ENCODE measurements at places on chromosomes 11 and 22.

DNA sequence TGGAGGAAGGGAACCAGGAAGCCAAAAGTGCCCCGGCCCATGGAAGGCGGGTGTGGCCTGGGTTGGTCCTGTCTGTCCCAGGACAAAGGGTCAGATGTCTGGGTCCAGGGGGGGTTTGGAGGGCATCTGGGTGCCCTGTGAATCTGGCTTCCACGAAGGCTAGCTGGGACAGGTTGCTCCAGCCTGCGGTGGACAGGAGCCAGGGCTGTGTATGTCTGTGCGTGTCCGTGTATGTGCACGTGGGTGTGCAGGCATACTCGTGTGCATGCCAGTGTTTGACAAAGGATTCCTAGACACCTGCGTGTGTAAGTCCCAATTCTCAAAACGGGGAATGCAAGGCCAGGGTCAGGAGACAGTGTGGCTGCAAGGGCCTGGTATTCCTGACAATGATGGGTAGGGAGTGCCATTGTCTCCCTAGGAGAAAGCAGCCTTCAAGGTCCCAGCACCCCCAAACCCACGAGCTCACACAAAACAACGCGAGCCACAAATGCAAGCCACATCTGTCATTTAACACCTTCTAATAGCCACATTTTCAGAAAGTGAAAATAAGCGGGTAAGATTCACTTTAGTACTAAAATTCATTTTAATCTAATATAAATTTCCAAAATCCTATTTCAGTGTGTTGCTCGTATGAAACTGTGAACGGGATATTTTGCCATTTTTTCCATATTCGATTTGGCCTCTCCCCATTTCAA, 78.4 kb upstream of the WNT7B start:
- peak; percentile 47 for DNase-seq

GRCh38 chr11:111395081-111395480, 16.0 kb upstream of the POU2AF1 start:
- no peak for DNase-seq

GRCh38 chr11:15969701-15970329, 386.5 kb downstream of the SOX6 start:
- no peak for DNase-seq

DNA sequence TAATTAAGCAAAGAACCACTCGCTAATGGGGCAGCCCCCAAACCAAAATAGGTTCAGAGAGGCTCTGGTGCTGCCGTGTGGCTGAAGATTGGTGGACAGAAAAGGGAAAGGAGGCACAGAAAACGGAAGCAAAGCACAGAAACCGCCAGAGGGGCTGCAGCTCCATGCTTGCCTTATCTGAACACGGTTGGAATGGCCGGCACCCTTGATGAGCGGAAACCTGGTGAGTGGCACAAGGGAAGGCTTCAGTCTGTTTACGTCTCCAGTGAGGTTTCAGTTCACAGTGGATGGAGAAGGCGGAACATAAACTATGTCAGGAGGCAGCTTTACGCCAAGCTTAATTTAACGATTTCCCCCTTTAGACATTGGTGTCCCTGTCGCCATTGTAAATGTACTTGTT, 5.2 kb upstream of the PRR33 start:
- no peak for DNase-seq

DNA sequence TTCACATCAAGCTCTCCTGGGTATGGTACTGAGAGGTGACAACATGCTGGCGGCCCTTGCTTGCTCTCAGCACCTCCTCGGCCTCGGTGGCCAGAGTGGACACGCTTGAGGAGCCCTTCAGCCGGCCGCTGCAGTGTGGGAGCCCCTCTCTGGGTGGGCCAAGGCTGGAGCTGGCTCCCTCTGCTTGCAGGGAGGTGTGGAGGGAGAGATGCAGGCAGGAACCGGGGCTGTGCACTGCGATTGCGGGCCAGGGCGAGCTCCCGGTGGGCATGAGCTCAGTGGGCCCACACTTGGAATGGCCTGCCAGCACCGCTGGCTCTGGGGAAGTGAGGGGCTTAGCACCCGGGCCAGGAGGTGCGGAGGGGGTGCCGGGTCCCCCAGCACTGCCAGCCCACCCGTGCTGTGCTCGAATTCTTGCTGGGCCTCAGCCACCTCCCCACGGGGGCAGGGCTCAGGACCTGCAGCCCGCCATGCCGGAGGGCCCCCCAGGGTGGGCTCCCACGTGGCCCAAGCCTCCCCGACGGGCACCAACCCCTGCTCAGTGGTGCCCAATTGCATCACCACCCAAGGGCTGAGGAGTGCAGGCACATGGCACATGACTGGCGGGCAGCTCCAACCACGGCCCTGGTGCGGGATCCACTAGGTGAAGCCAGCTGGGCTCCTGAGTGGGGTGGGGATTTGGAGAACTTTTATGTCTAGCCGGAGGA, 106.2 kb downstream of the RAB38 start:
- DNase-seq, result no peak

- DNase-seq, result no peak
Observed at GRCh38 chr11:27563201-27563600, 56.6 kb upstream of the LIN7C start.

GRCh38 chr11:16861862-16862261, 123.4 kb downstream of the C11orf58 start:
- no peak for DNase-seq

DNA sequence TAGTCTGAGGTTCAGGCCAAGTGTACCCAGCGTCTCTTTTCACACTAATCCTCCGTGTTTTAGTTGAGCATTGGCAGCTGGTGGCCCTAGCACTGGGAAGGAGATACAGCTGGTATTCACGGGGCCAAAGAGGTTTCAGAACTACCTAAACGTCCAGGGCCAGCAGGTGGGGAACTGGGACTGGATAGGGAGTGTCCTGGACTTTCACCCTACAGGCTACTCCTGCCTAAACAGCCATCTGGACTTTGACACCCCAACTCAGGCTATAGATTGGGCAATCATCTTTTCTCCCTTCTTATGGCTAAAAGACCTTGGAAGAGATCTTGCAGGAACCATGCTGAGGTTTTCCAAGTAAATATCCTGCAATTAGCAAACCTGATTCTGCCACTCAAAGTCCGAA, 2.8 kb downstream of the SPON1 start:
- no peak for DNase-seq

DNA sequence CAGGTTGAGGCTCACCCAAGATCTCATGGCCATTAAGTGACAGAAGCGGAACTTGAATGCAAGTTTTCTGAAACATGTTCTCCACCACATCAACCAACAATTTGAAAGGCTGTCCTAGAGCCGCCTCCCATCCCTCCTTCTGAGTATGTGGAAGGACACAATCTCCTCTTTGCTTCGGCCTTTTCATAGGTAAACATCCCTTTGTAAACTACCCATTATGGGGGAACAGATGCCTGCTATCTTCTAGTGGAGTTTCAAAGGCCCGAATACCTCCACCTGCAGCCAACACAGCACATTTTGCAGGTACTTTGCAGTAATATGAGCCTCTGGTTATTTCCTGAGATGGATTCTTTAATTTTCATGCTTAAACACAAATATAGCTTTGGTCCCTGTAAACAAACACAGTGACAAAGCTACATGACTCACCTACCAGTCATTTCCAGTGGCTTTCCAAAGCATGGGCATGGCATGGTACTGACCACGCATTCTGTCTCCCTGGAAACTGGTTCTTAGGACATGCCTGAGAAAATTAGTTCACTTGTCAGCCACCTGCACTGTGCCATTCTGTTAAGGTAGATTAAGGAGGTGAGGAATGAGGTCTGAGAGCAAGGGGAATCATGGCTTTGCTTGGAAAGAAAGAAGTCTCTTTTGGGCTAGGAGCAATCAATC, 60.2 kb downstream of the EHF start:
- no peak for DNase-seq

DNA sequence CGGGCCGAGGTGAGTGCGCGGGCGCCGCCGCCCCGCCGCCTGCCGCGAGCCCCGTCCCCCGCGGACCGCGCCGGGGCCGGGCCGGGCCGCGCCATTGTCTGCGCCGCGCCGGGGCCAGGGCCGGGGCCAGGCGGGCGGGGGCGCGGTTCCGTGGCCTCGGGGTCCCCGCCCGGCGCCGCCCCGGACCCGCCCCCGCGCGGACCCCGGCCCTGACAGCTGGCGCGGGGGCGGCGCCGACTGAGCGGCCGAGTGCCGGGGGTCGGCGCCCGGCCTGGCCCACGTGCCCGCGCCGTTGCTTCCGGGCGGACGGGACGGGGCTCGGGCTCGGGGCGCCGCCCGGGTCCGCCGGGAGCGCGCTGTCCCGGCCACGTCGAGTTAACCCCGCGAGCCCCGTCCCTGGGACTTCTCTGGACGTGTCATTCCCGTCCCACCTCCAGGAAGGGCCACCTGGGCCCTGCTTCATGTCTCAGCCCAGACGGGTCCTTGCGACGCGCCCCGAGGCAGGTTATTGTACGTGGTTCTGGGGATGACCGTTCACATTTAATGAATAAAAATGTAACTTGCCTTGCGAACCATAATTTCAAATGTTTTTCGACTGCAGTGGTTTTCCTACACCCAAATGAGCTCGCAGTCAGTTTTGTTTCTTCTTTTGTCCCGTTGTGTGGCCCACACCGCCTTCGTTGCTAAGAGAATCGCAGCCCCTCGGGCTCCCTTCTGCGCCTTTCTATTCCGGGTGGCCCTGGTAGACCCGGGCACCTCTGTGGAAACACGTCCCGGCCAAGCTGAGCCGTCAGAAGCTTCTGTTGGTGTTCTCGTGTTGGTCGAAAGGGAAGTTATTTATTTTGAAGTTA, 562 bp downstream of the ZBED4 start:
- DNase-seq, result no peak

- peak; percentile 36 for DNase-seq
Observed at GRCh38 chr22:31210556-31211421, 1.3 kb upstream of the LIMK2 start.

DNA sequence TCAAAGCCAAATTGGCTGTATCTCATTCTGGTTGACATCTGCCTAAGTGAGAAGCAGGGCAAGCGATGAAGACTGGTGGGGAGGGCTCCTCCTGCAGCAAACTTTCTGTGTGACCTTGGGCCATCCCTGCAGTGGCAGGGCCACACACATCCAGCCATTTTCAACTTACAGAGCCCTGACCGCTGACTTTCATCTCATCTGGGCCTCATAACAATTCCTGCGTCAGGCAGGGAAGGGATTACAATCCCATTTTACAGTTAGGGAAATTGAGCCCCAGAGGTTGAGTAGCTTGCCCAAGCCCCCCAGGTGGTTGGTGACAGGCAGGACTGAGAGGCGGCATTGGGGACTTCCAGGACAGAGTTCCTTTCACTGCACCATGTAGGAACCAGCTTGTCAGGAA, 21.9 kb downstream of the TPBGL start:
- no peak for DNase-seq

DNA sequence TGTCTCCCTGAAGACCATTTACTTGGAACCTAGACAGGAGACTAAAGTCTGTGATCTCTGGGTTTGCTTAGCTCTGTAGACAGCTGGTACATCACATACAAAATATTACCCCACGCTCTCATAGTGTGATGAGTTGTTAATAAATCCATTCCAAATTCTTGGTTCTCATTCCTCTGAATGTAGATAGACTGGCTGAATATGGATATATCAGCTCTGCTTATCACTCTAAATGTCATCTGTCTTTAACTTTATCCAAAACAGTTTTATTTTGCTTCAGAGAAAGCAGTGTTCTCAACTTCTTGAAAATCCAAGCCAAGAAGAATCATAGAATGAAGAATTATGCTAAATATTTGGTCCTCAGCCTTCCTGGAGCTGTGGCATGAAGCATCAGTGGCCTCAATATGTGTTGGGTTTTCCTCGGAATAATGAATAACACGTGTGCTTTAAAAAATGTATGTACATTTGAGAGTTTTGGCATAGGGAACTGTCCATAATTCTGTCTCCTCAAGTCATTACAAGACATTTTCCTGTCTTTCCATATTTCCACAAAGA, 10.5 kb upstream of the LDLRAD3 start:
- DNase-seq, result no peak

- no peak for DNase-seq
Observed at GRCh38 chr11:67640021-67640757, 626 bp upstream of the TBX10 start.

DNA sequence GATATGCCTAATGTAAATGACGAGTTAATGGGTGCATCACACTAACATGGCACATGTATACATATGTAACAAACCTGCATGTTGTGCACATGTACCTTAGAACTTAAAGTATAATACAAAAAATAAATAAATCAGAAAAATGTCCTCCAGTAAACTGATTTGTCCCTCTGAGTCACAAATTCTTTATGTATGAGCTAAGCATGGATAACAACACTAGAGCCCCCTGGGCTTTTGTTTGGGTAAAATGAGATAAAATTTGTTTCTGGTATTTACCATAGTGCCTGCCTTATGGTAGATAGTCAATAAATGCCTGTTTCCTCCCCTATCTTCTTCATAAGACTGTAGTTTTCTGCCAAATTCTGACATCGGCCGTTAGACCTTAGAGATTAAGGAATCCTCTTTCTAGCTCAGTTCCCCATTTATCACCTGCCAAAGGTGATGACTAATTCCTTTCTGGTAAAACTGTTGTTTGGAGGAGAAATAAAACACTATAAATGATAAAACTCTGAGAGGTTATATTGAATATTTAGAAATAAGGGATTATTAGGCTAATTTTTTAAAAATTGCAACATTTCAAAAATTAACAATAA, 43.6 kb upstream of the LUZP2 start:
- DNase-seq, result no peak

- no peak for DNase-seq
Observed at GRCh38 chr11:12213883-12214282, 103.5 kb downstream of the MICAL2 start.

- DNase-seq, result no peak
Observed at GRCh38 chr22:49785046-49785521, 42.6 kb downstream of the BRD1 start.
